SHP77 (cell line): ENCODE measurements at places on chromosomes 11 and 22.

DNA sequence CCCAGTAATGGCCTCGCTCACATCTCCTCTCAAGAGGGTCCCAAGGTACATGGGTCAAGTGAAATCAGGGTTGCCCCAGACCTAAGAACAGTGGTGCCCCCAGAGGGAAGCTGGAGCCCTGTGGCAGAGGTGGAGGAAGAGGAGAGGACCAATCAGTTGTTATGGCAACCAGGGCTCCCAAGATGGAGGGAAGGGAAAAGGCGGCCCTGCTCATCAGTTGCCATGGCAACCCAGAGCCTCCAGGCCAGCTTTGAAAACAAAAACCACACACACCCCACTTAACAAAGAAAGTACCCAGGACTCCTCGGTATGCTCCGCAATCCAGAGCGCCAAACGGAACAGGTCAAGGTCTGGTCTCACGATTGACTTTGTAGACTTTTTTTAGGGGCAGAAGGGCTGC, 53.5 kb upstream of the SLC35C1 start:
- DNase-seq = no peak

DNA sequence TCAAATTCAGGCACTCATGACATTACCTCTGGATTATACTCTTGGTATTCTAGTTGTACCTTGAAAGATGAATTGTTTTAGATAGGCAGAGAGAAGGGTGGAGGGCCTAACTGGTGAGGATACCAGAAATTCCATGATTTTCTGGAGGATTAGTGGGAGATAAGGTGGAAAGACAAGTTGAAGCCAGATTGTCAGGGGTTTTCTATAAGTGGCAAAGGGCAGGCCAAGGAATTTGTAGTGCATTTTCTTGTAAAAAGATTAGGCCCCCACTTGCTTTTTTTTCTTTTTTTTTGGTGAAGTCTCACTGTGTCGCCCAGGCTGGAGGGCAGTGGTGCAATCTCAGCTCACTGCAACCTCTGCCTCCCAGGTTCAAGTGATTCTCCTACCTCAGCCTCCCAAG, 28.4 kb upstream of the PRDM10 start:
- DNase-seq = no peak

DNA sequence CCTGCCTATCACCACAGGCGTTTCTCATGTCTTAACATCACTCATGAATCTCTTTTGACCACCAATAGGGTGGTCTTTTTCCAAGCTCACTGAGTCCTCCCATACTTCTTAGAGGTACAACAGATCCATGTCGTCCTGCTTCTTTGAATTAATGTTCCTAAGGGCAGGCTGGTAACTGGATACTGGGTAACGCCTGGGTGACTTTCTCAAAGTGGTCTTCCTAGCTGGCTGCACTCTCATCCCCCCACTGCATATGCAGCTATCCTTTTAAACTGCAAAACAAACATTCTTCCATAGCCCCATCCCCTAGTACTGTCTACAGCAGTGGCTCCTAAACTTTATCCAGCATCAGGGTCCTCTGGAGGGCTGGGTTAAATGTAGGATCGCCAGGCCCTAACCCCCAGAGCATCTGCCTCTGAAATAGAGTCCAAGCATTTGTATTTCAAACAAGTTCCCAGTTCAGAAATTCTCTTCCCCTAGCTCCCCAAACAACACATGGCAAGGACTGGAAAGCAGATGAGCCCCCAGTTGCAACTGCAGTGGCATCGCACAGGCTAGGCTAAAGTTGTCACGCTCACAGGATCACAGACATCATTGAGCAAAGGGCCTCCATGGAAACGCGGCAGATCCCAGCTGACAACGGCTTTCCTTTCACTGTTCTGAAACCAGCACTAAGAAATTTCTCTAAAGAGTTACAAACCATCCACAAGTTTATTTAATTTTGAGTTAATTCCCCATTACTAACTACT, 204.9 kb downstream of the LARGE1 start:
- DNase-seq = no peak

DNA sequence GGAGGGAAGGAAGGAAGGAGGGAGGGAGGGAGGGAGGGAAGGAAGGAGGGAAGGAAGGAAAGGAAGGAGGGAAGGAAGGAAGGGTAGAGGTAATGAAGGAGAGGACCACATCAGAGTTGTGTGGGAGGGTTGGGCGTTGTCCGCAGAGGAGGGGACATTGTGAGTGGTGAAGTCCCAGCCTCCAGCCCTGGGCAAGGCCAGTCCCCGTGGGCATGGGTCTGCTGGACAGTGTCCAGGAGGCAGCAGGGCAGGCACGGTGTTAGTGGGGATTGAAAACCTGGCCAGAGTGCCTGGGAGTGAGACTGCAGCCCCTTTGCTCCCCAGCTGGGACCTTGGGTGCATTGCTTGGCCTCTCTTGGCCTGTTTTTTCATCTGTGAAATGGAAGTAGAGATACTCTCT, 1462.3 kb downstream of the BRD1 start:
- no peak for DNase-seq

DNA sequence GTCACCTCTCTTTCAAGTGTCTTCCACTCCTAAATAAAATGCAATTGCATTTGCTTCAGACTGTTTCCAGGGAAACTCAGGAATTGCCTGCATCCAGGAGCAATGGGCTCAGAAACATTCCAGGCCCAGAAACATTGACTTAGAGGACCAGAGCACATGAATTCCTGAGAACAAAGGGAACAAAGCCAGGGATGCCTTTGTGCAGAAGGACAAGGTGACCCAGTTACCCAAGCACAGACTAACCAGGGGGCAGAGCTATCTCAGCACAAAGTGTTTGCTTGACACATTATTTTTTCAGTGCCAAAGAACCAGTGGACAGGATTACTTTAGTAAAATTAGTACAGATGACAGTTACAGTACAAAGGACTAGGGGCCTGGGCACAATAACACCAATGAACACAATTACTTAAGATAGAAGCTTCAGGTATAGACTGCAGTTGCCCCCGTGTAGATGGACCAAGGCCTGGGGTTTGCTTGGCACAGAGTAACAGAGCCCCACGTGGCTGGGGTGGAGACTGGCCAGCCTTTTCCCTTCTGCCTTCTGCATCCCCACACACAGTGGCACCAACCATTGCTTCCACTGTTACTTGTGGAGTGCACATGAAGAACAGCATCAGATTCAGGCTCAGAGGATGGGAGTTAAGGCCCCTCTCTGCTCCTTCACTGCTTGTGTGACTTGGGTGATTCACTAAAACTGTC, 500.8 kb downstream of the INSC start:
- DNase-seq = no peak

GRCh38 chr11:44855493-44855849, 95.2 kb downstream of the TP53I11 start:
- DNase-seq = no peak

- no peak for DNase-seq
Observed at GRCh38 chr11:130391711-130392110, 36.7 kb downstream of the ADAMTS8 start.

- DNase-seq = peak; percentile 93
Observed at GRCh38 chr11:128451652-128452470, 135.5 kb downstream of the ETS1 start.

GRCh38 chr11:131408025-131408640, 37.7 kb downstream of the NTM start:
- no peak for DNase-seq

GRCh38 chr11:20003351-20003750, 156.9 kb downstream of the DBX1 start:
- DNase-seq = no peak

DNA sequence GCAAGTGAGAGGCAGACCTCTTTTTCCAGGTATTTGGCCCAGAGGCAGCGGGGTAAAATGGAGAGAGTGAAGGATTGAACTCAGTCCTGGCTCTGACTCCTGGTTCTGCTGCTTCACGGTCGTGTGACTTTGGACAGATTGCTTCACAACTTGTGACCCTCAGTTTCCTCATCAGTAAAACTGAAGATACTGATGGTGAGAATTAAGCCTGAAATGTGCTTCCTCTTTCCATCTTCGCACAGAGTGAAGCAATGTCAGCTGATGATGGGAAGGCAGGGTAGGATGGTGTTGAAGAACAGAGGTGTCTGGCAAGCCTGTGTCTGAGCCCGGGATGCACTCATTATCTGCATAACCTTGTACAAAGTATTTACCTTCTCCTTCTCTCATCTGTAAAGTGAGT, 59.0 kb downstream of the UBASH3B start:
- DNase-seq = no peak

- DNase-seq = no peak
Observed at GRCh38 chr11:18731949-18732821, 6.2 kb upstream of the IGSF22 start.

- DNase-seq = no peak
Observed at GRCh38 chr11:66725647-66726046, 3.4 kb downstream of the SPTBN2 start.

GRCh38 chr11:72114570-72114969, 2.1 kb upstream of the ANAPC15 start:
- DNase-seq = no peak

- no peak for DNase-seq
Observed at GRCh38 chr11:96008161-96008720, 84.3 kb upstream of the MTMR2 start.

GRCh38 chr11:9739123-9739900, 75.4 kb downstream of the SWAP70 start:
- no peak for DNase-seq

GRCh38 chr11:32829680-32830412, at the start of gene PRRG4:
Gene PRRG4, plus strand, starts transcription at chr11:32829927. Its CDS starts 603 bp downstream, at chr11:32830530.
- no peak for DNase-seq

DNA sequence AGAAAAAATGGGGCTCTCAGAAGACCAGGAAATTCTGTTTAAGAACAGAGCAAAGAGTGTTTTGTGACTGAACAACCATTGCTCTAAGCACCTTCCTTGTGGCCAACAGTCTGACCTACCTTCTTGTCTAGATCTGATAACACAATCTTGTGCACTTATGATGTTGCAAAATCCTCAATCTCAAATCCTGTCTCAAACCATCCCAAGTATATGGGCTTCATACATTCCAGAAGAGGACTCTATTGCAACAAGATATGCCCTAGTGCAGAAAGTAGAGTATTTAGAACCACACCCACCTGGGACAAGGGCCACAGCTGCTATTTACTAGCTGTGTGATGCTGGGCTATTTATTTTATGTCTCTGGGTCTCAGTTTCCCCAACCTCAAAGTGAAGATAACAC, 27.1 kb downstream of the RASSF10 start:
- no peak for DNase-seq

GRCh38 chr11:34480314-34480713, 33.3 kb downstream of the ELF5 start:
- DNase-seq = no peak

DNA sequence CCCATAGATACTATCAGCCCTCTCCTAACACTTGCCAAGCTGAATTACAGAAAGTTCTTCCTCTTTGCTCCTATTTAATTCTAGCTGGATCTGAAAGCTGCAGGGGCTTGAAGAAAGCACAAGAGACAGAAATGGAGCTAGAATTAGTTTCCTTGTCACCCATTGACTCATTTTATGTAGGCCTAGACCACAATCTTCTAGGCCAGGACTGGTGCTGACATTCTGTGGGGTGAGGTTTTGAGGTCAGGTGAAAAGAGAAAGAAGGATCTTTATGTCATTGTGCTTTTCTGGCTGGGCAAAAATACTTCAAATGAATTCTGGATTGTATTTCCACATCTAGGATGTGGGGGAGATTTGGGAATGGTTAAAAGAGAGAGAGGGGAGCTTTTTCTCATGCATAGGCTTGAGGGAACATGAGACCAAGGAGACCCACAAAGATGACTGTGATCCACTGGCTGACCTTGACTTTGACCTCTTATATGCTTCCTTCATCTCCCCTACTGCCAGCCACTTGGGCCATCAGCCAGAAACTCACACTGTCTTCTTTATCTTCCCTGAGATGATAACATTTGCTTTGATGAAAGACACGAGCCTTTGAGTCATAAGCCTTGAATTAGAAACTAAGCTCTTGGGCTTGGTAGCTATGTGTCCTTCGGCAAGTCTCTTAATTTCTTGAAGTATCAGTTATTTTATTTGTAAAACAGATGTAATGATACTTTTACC, 274.9 kb upstream of the CADM1 start:
- DNase-seq = no peak

GRCh38 chr11:66815646-66816045, 27.6 kb upstream of the RCE1 start:
- no peak for DNase-seq

- DNase-seq = no peak
Observed at GRCh38 chr11:10676919-10677318, 16.6 kb downstream of the IRAG1 start.

- no peak for DNase-seq
Observed at GRCh38 chr22:37529652-37530345, 10.6 kb upstream of the CARD10 start.

DNA sequence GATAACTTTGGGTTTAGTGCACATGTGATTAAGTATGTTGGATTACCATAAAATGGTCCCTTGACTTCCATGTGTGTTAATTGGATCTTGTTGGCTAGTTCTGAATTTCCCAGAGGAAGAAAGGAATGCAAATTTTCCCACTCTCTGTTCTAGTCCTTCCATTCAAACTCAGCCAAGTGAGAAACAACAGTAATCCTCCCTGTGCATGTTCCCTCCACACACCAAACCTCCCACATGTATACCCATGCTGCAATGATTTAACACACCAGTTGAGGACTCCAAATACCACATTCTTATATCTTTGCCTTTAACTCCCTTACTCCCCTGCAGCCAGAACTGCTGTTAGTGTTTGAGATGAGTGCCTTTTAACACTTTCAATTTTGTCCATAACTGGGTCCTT, 1158.9 kb downstream of the DLG2 start:
- no peak for DNase-seq

DNA sequence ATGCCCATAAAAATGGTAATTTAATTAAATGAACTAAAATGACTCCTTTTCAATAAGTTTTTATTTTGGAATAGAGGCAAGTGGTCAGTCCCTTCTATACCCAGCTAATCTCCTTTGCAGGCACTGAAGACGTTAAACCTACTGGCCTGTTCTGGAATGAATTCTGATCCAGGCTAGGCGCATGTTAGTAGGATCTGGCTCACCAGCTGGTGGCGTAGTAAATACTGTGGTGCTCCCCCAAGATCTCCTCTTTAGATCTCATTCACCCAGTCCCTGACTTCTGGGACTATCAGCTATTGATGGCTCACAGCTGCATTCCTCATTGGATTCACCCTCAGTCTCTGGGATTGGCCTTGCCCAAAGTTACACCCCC, 173.7 kb upstream of the DDI1 start:
- DNase-seq = no peak

DNA sequence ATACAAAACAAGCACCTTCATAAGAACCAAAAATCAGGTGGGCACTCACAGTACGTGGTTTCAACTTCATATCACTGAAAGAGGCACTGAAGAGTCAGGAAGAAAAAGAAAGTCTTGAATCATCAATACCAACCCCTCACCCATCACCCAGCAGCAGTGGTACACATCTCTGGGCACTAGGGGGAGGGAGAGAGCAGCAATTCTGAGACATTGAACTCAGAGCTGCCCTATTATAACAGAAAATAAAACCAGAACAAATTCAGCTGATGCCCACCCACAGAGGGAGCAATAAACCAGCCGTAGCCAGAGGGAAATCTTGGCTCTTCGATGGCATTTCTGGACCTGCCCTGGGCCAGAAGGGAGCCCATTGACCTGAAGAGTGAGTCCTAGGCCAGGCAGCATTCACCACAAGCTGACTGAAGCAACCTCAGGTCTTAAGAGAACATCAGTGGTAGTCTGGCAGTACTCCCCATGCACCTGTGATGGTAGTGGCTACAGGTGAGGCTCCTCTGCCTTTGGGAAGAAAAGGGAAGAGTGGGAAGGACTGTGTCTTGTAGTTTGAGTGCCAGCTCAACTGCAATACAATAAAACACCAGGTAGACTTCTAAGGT, 42.2 kb upstream of the FAM181B start:
- DNase-seq = no peak

GRCh38 chr11:103433386-103434072, 324.3 kb downstream of the DYNC2H1 start:
- DNase-seq = no peak
